Daoy (cell line): ENCODE measurements at places on chromosomes 1 and 21.

GRCh38 chr1:23019863-23020625 is 776 bp downstream of the KDM1A start:
- DNase-seq, result peak; percentile 50

DNA sequence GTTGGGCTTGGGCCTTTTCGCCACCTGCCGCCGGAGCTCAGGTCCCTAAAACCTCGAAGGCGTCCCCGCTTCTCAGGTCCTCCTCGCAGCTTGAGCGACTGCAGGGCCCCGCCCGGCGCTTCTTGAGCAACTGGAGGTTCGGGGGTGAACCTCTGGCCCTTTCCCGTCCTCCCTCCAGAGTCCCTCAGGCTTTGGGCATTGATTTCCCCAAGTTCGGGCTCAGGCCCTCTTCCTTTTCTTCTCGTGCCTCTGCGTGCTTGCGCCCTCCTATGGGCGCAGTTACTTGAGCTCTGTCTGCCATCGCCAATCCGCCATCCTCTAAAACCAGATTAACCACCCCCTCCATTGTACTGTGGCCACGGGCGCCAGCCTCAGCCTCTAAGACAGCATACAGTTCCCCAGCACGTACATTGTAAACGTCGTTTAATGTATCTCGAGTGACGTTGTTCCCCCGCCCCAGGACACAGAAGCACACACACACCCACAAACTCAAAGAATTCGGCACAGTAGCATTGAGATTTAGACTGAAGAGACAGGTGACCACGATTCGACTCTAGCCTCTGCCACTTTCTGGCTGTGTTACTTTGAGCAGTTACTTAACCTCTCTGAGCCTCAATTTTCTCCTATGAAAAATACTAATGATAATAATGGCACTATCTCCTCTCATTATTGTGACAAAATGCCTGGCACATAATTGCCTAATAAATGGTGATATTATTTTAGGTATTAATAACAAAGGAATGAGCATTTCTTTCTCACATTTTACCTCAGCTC is 22.6 kb downstream of the BTG2 start:
- DNase-seq, result peak; percentile 68

GRCh38 chr1:186878356-186878755 is 49.6 kb downstream of the PLA2G4A start:
- DNase-seq, result no peak

DNA sequence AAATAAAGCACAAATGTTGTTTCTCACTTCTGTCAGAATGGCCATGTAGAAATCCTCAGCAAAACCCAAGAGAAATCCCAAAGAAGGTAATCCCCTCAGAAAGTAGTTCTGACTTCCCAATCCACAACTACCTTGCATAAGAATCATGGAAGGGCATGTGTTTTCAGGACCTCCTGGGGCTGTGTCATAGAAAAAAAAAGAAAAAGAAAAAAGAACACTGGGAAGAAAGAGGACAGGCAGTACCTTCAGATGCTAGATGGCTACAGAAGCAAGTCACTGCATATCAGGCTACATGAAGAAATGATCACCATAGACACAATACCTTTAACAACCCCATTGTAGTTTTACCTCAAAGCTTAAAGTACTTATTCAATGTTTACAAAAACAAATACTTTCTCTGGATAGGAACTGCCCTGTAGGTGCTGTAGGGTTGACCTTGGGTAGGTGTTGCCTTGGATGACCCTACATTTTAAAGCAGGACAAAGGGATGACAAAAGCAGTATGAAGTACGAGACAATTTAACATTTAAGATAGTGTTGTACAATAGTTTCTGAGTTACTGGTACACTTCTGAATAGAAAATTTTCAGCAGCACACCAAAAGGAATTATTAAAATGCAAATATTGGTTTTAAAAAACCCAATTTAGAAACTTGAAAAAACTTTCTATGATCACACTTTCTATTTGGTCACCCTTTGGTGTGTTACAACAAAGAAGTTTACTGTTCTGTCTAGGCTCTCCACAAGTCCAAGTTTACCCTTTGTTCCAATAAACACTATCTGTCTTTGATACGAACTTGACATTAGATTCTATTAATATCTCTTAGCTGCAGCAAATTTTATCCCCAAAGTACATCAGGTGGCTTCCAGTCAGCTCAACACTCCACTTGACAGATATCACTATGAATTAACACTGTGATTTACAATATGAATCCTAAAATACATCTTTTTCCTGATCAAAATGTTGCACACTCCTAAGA is 5.0 kb downstream of the TRIT1 start:
- no peak for DNase-seq

- peak; percentile 63 for DNase-seq
Measured at GRCh38 chr1:81044708-81045107, 756.0 kb upstream of the ADGRL2 start.

- no peak for DNase-seq
Measured at GRCh38 chr1:82329226-82329625, 528.5 kb downstream of the ADGRL2 start.

DNA sequence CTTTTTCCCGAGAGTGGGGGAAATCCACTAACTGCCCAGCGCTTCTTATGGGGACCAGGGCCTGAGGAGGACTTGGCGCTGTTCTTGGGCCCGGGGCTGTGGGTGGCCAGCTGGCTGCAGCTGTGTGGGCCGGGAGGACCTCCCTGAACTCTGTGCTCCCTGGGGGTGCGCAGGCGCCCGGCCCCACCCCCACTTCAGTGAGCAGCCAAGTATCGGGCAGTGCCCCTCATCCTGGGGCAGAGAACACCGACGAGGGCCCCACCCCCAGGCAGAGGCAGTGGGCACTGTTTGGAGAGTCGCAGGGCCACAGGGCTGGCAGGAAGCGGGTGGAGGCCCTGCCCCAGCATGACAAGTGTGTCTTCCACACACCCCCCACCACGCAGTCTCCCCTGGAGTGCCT is 32.5 kb upstream of the SLC19A1 start:
- no peak for DNase-seq

DNA sequence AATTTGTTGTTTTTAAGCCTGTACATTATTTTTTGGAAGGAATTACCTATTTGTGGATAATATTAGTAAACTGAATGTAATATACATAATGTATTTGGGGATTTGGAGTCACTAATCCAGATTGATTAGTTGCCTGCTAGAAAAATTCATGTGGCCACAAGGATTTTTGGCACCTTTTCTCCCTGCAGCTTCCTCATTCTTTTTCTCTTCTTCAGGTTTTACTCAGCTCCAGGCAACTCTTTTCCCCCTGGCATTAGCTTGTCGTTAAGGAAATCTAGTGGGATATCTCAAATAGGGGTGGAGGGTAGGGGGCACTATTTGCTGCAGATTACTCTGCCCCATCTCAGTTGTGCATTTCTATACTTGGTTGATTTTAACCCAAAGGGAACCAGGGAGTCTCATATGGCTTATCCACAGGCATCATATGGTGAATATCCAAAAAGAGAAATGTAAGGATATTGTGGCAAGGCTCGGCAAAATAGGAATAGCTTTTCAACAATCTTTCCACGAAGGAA is 203.1 kb downstream of the NFIA start:
- no peak for DNase-seq

DNA sequence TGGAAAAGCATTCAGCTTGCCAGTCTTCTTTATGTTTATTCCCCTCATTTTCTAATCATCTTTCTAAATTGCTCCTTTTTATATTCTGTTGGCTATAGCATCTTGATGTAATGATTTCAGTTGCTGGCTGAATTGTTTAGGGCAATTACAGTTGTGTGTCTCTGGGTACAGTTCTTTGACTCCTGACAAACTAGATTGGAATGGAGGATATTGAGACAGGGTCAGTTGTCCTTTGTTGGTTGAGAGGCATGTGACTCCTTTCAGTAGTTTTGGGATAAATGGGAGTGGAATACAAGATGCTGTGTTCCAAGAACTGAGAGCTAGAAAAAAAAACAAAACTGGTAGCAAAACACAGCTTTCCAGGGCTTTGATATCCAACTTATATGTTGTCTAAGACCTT is 1.5 kb downstream of the CENPF start:
- DNase-seq, result no peak

- no peak for DNase-seq
Measured at GRCh38 chr1:4797016-4797410, 142.6 kb downstream of the AJAP1 start.

DNA sequence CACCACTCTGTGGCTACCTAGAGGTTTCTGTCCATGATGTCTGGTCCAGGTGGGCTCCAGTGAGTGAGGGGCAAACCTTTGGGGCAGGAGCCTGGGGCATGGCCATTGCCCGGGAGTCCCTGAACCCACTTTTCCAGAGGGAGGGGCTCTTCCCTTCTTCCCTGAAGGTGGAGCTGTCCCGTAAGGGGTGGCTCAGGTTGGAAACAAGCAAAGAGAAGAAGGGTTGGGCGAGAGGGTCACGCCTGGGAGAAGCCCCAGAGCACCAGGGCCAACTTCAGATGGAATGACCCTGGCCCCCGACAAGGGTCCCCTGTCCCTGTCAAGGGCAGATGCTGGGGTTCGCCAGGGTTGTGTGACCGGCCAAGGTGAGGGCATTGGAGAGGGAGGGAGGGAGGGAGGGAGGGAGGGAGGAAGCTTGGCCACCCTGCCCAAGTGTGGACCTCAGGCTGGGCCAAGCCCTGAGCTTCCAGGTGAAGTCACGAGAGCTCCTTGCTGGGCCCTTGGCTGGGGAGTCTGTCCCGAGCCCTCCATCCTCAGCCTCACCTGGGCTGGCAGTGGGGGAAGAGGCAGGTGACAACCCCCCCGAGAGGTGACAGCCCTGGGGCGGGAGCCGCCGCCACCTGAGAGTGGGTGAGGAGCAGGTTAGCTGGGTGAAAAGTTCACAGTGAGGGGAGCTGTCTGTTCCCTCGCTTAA is 69.6 kb downstream of the DHRS3 start:
- no peak for DNase-seq

GRCh38 chr1:219566951-219567947 is 45.7 kb downstream of the ZC3H11B start:
- peak; percentile 50 for DNase-seq

DNA sequence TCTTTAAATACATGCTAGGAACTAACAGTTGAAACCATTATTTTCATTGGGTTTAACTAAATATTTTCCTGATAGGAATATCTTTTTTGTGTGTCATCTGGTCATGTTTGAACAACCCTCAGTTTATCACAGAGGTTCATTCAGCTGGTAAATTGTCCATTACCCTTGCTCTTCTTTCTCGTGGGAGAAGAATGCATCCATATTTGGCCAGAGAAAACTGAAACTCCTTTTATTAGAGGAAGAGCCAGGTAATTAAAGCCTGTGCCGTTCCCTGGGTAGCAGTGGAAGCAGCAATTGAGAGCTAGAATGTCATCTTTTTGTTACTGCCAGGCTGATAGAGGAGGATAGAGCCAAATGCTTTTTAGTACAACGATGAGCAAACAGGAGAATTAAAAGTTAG is 587.2 kb upstream of the ZRANB2 start:
- no peak for DNase-seq

DNA sequence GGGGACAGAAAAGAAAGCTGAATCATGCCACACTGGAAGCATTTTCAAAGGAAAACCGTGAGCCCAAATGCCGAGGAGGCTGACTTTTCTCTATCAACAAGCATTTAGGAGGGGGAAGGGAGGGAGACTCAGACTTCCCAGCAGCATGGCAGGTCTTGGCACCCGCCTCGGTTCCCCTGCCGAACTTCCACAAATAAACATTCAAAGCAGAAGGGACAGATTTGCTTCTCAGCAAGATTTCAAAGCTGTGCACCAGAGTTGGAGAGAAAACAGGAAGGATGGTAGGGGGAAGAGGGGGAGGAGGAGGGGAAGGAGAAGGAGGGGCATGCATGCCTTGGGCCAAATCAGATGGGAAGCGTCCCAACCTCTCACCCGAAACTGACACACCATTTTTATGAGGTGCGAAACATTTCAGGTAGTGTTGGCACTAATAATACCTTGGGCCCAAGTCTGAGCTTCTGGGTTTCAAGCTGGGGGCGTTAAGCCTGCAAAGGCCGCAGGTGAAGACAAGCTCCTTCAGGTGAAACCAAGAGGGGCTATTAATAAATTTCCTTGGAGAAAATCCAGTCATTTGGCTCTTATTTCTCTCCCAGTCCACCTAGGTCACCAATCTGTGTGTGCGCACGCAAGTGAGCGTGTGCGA is 26.4 kb downstream of the ABCA4 start:
- DNase-seq, result peak; percentile 87

GRCh38 chr1:54335011-54335754 is 71.0 kb downstream of the SSBP3 start:
- peak; percentile 27 for DNase-seq

GRCh38 chr1:70361727-70362398 is 7.3 kb upstream of the ANKRD13C start:
- no peak for DNase-seq

GRCh38 chr1:204434116-204434755 is 22.6 kb upstream of the PPP1R15B start:
- no peak for DNase-seq

GRCh38 chr1:230821346-230821745 is 47.0 kb downstream of the C1orf198 start:
- no peak for DNase-seq

DNA sequence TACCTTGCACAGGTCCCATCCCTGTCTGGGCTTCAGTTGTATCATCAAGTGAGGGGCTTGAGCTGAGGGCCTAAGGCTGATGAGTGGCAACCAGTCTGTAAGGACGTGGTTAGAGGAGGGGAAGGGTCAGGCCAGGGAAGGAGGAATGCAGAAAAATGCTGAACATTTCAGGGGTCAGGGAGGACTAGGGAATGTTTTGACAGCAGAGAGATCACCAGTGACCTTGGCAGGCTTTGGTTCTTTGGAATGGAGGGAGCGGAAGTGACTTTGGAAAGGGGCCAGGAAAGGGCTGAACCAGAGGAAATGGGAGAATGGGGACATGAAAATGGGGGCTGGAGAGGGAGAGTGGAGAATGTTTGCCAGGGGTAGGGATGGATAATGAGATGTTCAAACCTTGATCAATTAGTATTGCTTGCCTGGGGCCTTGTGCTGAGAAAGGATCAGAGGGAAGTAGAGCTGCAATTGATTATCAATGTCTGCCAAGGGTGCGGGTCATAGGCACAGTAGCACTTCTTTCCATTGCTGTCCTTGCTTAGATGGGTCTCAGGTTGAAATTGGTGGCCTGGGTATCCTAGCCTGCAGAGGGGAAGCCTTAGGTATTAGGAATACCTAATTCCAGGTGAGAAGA is 7.4 kb downstream of the LDLRAP1 start:
- DNase-seq, result peak; percentile 59

GRCh38 chr1:211339631-211340041 is 13.0 kb downstream of the TRAF5 start:
- DNase-seq, result no peak

- DNase-seq, result no peak
Measured at GRCh38 chr1:111461765-111462164, 12.0 kb upstream of the C1orf162 start.
